Gastroesophageal sphincter (tissue), 4 donors: ENCODE measurements at places on chromosomes 2 and 18. TPM values are rescaled to one million over a fixed set of nuclear protein-coding genes. Genes with fewer than 3 reads are reported as not detected.

DNA sequence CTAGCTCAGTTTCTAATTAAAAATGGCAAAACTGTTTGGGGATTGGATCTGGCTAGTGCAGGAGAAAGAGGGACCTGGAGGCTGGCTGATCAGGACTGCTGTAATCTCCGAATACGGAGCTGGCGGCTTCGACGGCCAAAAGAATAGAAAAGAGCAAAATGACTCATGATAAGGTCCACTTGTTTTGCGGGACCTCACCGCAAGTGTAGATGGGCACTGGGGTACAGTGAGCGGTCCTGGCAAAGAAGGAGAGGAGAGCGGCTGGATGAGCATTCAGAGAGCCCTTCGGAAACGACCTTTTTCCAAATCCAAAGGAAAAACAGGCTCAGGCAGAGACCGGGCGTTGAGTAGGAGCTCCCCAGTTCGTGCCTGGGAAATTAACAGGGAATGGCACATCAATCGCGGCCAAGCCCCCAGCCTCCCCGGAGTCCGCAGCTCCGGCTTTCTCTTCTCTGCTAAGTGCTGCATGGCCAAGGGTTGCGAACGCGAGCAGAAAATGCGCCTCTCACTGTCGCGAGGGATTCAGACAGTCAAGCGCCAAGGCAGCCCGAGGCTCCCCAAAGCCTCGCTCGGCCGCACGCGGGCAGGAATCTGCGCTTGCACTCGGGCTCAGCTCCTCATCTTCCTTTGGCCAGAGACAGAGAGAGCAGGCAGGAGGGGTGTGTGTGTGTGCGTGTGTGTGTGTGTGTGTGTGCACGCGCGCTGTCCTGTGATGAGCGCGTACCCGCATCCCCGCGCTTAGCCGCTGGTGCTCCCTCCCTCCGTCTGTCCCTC, 1.8 kb downstream of the DCC start:
- no peak for ATAC-seq
- H3K27me3 ChIP-seq: peaks cover 69% of the 10 kb centered on the region
- H3K4me1 ChIP-seq: no peaks in the 10 kb centered on the region

DNA sequence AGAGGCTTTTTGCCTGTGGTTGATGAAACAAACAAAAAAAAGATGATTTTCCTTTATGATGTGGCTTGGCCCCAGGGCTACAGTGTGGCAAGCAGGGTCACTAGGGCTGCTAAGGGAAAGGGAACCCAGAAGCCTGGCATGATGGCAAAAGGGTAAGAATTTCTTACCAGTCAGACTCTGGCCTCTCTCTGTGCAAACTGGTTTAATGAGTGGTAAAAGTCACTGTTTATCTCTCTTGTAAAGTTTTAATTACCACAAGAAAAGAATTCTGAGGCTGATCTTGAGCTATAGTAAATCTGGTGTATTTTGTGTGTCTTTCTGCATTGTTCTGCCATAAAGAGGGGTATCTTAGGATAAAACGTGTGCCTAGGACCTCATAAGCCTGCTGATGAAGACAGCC, 275.4 kb downstream of the STK39 start:
- no peaks in the 10 kb centered on the region for H3K27me3 ChIP-seq
- H3K4me3 ChIP-seq: no peak overlapping the region
- no peak for ATAC-seq
- H3K27ac ChIP-seq: no peak overlapping the region
- peaks cover 2% of the 10 kb centered on the region for H3K4me1 ChIP-seq
- no peaks in the 10 kb centered on the region for H3K36me3 ChIP-seq

- peak overlapping the region; percentile 86 for H3K4me3 ChIP-seq
- H3K36me3 ChIP-seq: no peaks in the 10 kb centered on the region
- H3K27ac ChIP-seq: no peak overlapping the region
These were observed 1.7 kb downstream of the MIB1 start for GRCh38 chr18:21742315-21742687.

DNA sequence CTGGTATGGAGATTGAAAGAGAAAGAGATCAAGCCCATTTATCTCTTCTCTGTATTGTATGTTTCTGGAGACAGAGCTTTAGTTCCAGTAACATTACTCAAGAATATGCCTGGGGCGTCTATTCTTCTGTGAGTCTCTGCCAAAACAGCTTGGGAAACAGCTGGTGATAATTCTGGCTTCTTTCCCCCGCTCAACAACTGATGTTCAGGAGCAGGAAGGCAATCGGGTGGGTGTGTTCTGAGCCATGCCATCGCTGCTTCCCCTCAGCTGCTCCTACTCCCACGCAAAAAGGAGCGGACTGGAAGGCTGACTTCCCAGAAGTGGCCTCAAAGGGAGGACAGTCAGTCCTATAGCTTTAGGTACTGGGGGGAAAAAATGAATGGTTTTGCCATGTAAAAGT, 695.1 kb downstream of the PLCL1 start:
- no peaks in the 10 kb centered on the region for H3K4me1 ChIP-seq
- H3K27me3 ChIP-seq: no peaks in the 10 kb centered on the region
- H3K4me3 ChIP-seq: no peak overlapping the region
- no peak overlapping the region for H3K27ac ChIP-seq
- ATAC-seq: no peak

DNA sequence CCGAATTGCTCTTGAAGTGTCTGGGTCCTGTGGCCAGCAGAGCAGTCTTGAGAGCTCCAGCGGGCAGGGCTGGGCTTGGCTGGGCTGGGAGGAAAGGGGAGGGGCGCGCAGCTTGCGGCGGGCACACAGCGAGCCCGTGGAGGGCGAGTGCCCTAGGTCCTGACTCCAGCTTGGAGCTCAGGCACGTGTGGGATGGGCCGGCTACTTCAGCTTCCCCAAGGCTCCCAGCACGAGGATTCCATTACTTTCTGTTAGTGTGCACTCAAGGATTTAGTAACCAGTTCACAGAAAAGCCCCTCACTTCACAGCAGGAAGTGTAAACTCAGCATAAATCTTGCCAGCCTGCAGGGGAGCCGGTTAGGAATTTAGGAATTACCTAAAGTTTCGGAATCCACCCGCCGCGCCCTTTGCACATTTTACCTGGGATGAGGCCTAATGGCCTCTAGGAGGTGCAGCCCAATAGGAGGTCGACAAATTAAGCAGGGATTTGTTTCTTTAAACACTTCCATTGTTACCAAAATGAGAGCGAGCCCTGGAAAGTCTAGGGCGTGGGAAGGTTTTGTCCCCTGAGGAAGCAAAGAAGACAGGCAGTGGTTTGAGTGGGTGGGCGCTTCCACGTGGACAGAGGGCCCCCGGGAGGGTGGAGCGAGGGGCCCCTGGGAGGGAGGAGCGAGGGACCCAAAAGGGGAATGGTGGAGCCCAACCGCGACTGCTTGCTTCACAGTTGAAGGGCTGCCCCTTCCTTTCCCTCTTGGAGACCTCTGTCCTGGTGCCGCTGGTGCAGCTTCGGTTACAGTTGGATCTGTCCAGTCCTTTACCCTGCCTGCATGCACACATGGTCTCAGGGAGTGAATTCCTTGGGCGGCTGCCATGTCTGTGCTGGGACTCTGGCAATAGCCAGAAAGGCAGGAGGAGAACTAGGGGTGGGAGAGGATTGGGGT, 93.3 kb downstream of the CTAGE1 start:
- no peak overlapping the region for H3K27ac ChIP-seq
- ATAC-seq: peak; percentile 45
- peak overlapping the region; percentile 14 for H3K4me3 ChIP-seq
- H3K4me1 ChIP-seq: peaks cover 14% of the 10 kb centered on the region
- H3K27me3 ChIP-seq: no peaks in the 10 kb centered on the region

- H3K36me3 ChIP-seq: no peaks in the 10 kb centered on the region
- no peak overlapping the region for H3K4me3 ChIP-seq
- peaks cover 25% of the 10 kb centered on the region for H3K27me3 ChIP-seq
- H3K4me1 ChIP-seq: peaks cover 6% of the 10 kb centered on the region
These were observed 76.2 kb upstream of the GLI2 start for GRCh38 chr2:120659275-120659977.

DNA sequence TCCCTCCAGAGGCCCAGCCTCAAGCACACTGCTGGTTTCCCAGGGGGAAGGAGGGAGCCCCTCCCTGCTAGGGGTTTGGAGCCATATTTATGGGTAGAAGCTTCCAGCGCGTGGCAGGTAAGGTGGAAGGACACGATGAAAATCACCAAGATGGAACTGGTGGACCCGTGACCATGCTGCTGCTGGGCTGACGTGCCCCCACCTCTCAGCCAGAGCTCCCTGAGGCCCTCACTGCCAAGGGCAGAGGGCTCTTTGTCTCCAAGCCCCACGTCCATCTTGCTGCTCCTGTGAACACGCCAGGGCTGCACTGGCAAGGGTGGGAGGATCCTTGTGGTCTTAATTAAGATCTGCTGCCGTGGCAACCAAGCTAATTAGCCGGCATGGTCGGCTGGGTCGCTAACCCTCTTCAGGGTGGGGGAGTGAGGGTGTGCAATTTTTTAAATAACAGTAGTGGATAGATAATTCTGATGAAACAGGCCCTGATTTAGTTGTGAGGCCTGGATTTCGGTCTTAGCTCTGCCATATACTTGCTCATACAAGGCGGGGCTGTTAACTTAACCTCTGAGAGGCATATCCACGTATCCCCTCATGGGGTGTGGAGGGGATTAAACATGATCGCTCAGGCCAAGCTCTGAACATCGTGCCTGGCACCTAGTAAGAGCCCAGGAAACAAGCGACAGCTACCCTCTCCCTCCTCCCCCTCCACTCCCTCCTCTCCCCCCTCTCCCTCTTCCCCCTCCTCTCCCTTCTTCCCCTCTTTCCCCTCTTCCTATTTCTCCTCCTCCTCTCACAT, 232.8 kb downstream of the CELF4 start:
- no peak for ATAC-seq
- no peaks in the 10 kb centered on the region for H3K4me1 ChIP-seq
- no peak overlapping the region for H3K27ac ChIP-seq
- no peaks in the 10 kb centered on the region for H3K27me3 ChIP-seq

- ATAC-seq: no peak
- H3K4me1 ChIP-seq: no peaks in the 10 kb centered on the region
- H3K36me3 ChIP-seq: no peaks in the 10 kb centered on the region
- peak overlapping the region; percentile 77 for H3K4me3 ChIP-seq
- peak overlapping the region; percentile 81 for H3K27ac ChIP-seq
- H3K27me3 ChIP-seq: peaks cover 5% of the 10 kb centered on the region
These were observed 999 bp downstream of the INSIG2 start for GRCh38 chr2:118089139-118089800.

DNA sequence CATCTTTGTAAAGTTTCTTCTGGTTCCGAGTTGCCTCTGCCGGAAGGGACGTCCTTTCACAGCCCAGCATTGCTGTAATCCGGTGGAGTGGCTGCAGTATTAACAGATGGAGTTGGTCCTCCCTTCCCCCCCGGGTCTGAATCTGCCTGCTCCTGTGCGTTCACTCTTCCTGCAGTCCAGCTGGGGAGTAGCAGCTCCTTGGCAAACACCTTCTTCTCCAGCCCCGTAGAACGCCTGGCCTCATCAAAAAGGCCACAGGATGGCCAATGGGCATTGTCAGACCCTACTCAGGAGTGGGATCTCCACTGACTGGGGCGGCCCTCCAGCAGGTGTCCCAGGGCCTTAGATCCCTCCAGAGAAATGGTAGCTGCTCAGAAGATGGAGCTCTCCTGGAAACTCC, 234.0 kb downstream of the FAM210A start:
- H3K36me3 ChIP-seq: peaks cover 28% of the 10 kb centered on the region
- no peaks in the 10 kb centered on the region for H3K27me3 ChIP-seq
- no peak for ATAC-seq

GRCh38 chr2:163637871-163638270, 97.9 kb downstream of the FIGN start:
- H3K27me3 ChIP-seq: no peaks in the 10 kb centered on the region
- H3K4me3 ChIP-seq: no peak overlapping the region
- H3K4me1 ChIP-seq: no peaks in the 10 kb centered on the region
- ATAC-seq: no peak
- H3K36me3 ChIP-seq: no peaks in the 10 kb centered on the region

GRCh38 chr2:102815285-102815684, 53.5 kb downstream of the TMEM182 start:
- H3K4me1 ChIP-seq: no peaks in the 10 kb centered on the region
- ATAC-seq: no peak
- no peak overlapping the region for H3K27ac ChIP-seq
- H3K36me3 ChIP-seq: no peaks in the 10 kb centered on the region
- no peak overlapping the region for H3K4me3 ChIP-seq

GRCh38 chr2:223787358-223787757, 50.0 kb downstream of the AP1S3 start:
- H3K36me3 ChIP-seq: no peaks in the 10 kb centered on the region
- no peak overlapping the region for H3K27ac ChIP-seq
- no peaks in the 10 kb centered on the region for H3K27me3 ChIP-seq
- no peak overlapping the region for H3K4me3 ChIP-seq
- no peaks in the 10 kb centered on the region for H3K4me1 ChIP-seq

- no peak overlapping the region for H3K4me3 ChIP-seq
- ATAC-seq: no peak
- no peaks in the 10 kb centered on the region for H3K4me1 ChIP-seq
- no peaks in the 10 kb centered on the region for H3K36me3 ChIP-seq
- H3K27me3 ChIP-seq: no peaks in the 10 kb centered on the region
These were observed 644.2 kb upstream of the SETBP1 start for GRCh38 chr18:44036501-44036900.

- H3K36me3 ChIP-seq: peaks cover 50% of the 10 kb centered on the region
- no peaks in the 10 kb centered on the region for H3K27me3 ChIP-seq
- H3K4me1 ChIP-seq: no peaks in the 10 kb centered on the region
- ATAC-seq: no peak
- H3K4me3 ChIP-seq: no peak overlapping the region
- H3K27ac ChIP-seq: no peak overlapping the region
These were observed 43.1 kb downstream of the HS6ST1 start for GRCh38 chr2:128275498-128276045.

GRCh38 chr2:240600451-240600961, 14.0 kb downstream of the CAPN10 start:
- peaks cover 73% of the 10 kb centered on the region for H3K36me3 ChIP-seq
- H3K27me3 ChIP-seq: no peaks in the 10 kb centered on the region
- no peak overlapping the region for H3K4me3 ChIP-seq
- H3K27ac ChIP-seq: no peak overlapping the region

GRCh38 chr2:136006658-136007057, 21.2 kb upstream of the DARS1 start:
- H3K4me1 ChIP-seq: no peaks in the 10 kb centered on the region
- no peak overlapping the region for H3K27ac ChIP-seq
- H3K36me3 ChIP-seq: no peaks in the 10 kb centered on the region
- no peak overlapping the region for H3K4me3 ChIP-seq

DNA sequence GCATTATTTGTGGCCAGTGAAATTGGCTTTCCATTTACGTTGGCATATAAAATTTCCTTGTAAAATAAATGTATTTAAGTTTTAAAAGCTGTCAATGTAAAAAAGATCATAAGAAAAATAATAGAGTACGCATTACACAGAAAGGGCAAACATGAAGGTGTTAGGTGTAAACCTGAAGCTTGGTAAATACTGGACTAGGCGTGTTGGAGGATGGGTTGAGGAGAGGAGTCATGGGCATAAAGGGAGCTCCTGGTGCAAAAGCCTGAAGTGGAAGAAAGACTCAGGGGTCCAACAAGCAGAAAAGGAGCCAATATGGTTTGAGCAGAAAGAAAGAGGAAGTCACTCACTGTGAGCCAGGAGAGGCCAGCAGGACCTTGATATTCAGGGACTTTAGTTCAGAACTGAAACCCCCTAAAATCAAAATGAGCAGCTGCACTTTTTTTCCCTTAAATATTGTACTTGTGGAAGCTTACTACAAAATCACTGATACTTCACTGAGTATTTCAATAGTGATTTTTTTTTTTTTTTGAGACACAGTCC, 24.4 kb downstream of the SP5 start:
- peaks cover 26% of the 10 kb centered on the region for H3K27me3 ChIP-seq
- no peak overlapping the region for H3K4me3 ChIP-seq
- no peaks in the 10 kb centered on the region for H3K36me3 ChIP-seq
- no peak overlapping the region for H3K27ac ChIP-seq

Gene UGT1A10
- not detected for total RNA-seq

Gene GAREM2
- 3.4 TPM for total RNA-seq

Gene SERPINB7
- total RNA-seq: not detected

Gene EPG5
- total RNA-seq: 17.3 TPM

Gene SCG2
- total RNA-seq: 5.5 TPM

Gene ACMSD
- total RNA-seq: not detected

Gene CYB5A
- 77.4 TPM for total RNA-seq

Gene TMEM178A
- 14.6 TPM for total RNA-seq

Gene ESCO1
- 22.1 TPM for total RNA-seq

Gene RAPGEF4
- 6.2 TPM for total RNA-seq

Gene IL37
- total RNA-seq: not detected

Gene CHRNG
- total RNA-seq: not detected

Gene ZNF638
- 223 TPM for total RNA-seq
